Activated CD4-positive, alpha-beta T cell treated with anti-CD3 and anti-CD28 coated beads, Interleukin-2, amount 50 U/mL, for 48 hours (primary cell): ENCODE measurements at places on chromosomes 1 and 21.

GRCh38 chr1:231594123-231594522 lies 32.5 kb upstream of the DISC1 start:
- no peak for DNase-seq

GRCh38 chr1:58089898-58090534 lies 456.5 kb downstream of the OMA1 start:
- DNase-seq: no peak

GRCh38 chr1:234840843-234841242 lies 230.9 kb upstream of the IRF2BP2 start:
- peak; percentile 31 for DNase-seq

- DNase-seq: no peak
Observed at GRCh38 chr1:234406871-234407270, 33.6 kb downstream of the COA6 start.

DNA sequence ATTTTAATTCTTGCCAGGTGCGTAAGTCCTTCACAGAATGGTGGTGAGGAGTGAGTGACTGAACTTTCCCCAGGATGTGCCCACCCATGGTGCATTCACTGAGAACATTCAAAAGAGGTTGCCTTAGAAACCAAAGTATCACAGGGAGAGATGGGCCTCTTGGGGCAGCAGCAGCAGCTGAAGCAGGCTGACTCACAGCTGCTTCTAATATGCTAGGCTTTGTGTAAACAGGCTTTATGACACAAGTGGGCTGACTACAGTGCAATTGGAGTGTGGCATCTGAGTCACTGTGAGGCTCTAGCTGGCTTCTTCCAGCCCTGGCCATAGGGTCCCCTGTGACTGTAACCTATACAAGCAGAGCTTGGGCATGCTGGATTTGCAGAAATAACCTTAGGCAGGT lies 12.6 kb downstream of the PIGP start:
- DNase-seq: no peak

DNA sequence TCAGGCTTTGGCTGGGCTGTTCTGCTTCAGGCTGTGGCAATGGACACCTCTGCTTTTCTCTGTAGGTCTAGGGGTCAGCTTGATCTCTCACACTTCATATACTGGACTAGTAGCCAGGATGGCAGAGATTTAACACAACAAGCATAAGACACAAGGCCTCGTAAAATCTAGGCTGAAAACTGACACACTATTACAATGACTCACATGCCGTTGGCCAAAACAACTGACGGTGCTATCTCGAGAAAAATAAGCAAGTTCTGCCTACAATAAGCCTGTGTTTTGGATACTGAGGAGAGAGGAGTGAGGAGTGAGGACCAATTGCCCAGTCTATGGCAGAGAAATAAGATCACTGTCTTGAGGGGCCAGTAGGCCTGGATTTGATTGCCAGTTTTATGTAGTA lies 840.7 kb upstream of the ADAMTS5 start:
- no peak for DNase-seq

DNA sequence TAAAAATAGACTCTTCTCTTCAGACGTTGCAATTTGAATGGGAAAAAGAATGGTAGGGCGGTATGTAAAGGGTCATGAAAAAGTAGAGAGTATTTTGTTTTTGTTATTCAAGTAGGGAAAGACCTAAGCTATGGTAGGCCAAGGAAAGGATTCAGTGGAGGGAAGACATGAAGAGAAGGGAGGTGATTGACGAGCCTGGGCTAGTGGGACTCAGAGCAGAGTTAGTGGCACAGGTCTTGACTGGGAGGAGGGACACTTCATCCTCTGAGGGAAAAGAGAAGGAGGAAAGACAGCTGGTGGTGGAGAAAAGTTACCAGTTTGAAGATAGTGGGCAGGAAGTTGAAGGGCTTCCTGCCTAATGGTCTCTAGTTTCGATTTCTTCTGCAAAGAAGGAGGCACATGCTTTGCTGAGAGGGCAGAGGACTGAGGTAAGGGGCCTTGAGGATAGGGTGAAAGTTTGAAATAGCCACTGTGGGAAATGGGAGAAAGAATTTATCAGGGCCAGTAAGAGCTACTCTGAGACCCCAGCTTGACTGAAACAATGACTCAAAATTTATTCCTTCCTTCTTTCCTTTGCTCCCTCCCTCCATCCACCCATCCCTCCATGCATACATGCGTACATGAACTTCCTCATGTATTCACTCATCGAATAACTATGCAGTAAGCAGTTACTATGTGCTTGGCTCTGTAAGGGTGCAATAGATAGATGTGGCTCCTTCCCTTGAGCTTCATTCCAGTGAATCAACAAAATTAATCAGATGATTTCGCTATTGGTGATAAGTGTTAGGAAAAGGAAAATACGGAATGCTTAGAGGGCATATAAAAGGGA lies 4.2 kb downstream of the CD48 start:
- no peak for DNase-seq

- no peak for DNase-seq
Observed at GRCh38 chr1:206651958-206652890, 16.9 kb downstream of the DYRK3 start.

DNA sequence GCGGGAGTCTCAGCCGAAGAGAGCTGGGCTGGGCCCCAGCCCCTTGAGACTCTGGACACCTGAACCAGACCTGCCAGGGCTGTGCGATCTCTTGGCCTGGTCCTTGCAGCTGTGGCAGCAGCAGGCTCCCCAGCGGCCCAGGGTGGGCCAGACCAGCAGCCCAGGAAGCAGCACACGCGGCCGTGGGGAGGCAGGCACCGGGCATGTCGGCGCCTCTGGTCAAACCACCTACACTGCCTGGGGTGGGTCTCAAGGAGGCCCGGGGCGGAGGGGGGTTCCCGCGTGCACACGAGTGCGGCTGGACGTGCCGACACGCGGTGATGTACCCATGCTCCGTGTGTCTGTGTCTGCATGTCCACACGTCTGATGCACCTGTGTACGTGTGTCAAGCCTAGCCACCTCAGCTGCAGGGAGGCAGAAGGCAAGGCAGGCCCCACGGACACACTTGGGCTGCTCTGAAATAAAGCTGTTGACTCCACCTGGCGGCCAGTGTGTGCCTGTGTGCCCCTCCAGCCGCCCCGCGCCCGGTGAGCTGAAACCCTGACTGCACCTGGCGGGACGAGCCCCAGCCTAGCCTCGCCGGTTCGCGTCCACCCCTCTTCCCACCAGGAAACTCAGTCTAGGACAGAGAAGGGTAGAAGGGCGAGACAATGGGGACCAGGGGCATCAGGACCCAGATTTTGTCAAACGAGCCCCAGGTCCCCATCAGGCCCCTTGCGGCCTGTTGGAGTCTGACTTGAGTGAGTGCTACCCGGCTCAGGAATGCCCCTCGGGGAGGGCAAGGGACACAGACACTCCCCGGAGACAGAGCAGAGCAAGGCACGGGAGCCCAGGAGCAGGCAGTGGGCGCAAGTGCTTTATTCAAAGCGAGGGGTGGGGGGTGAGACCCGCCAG lies 11.6 kb downstream of the SCNN1D start:
- DNase-seq: peak; percentile 63

DNA sequence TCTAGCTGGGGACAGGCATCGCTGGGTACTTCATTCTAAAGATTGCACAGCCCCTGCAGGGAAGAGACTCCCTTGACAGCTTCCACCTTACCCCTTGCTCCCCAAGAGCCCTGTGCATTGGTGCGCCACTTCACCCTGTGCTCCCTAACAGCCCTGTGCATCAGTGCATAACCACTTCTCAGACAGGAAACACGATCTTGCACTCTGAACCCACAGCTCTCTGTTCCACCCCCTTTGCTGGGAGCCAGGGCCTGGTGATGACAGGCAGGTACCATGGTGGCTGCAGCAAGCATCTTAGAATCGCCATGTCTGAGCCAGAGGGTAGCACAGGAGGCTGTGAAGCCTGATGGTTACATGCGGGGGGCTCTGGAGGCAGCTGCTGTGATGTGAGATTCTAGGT lies 5.0 kb downstream of the ALPL start:
- DNase-seq: no peak

GRCh38 chr1:89807983-89808382 lies 12.8 kb upstream of the LRRC8D start:
- no peak for DNase-seq

DNA sequence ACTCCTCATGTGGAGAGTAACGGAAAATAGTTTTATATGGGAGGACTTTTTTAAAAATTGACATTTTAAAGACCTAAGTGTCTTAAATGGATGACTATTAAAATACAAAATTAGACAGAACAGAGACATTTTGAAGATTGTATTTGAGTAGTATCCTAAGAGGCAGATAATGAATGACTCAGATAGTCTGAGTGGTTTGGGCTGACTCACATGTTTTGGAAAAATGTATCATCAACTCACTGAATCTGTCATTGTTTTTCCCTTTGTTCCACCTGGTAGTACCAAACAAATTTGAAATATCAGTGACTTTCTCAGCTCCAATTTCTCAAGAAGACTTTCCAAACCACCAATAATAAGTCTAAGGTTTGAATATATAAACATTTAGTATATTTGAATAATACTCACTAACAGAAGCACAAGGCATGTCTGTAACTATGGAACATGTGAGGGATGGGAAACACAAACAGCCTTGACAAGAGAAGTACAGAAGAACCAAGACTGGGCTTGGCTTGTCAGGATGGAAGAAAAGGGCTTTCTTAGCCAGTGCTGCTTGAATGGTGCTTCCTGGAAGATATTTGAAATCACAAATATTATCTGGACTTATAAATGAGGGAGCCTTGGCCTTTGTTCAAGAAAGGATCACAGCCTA lies 90.6 kb downstream of the SGIP1 start:
- no peak for DNase-seq
